CD4-positive, CD25-positive, alpha-beta regulatory T cell (primary cell): ENCODE measurements at places on chromosomes 5 and 9.

GRCh38 chr5:870956-871355 lies 20.2 kb upstream of the ZDHHC11 start:
- H3K36me3 ChIP-seq, result peaks cover 96% of the 10 kb centered on the region
- H3K4me3 ChIP-seq, result no peak overlapping the region
- DNase-seq, result no peak
- no peak overlapping the region for H3K27ac ChIP-seq
- no peaks in the 10 kb centered on the region for H3K27me3 ChIP-seq

GRCh38 chr9:16221366-16221765 lies 649.1 kb downstream of the BNC2 start:
- no peak for DNase-seq
- no peaks in the 10 kb centered on the region for H3K4me1 ChIP-seq
- no peak overlapping the region for H3K27ac ChIP-seq

DNA sequence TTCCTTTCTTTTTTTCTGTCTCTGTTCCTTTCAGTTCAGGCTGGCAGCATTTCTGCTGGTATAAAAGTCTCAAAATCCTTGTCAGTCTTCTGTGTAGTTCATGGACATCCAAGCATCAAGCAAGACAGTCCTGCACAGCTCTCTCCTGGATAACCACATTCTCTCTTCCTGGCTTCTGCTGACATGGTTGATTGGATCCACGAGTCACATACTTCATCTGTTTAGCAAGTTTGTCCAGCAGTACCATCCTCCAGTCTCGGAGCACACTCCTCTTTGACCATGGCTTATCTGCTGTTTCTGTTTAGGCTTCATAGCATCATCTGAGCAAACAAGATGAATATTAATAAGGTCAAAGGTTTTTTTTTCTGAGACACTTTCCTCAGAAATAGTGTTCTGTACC lies 220.8 kb downstream of the KDM4C start:
- peaks cover 16% of the 10 kb centered on the region for H3K36me3 ChIP-seq
- H3K27ac ChIP-seq, result no peak overlapping the region
- H3K4me1 ChIP-seq, result no peaks in the 10 kb centered on the region
- H3K4me3 ChIP-seq, result no peak overlapping the region
- no peak for DNase-seq

DNA sequence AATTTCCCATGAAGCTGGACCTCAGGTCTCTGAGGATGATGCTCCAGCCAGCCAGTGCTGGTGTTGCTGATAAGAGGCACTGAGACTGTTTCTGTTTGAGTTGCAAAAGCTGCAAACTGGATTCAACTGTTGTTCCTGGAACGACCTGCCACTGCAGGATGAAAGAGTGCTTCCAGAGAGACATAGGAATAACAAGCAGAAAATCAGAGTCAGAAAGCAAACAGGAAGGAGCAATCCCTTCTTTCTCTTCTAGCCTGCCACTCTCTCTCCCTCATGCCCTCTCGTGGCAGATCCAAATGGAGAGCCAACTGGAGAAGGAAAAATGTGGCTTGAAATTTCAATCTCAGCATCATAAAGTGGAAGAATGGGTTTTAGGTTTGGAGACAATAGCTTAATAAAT lies 110.4 kb downstream of the STARD4 start:
- no peak overlapping the region for H3K4me3 ChIP-seq
- peaks cover 54% of the 10 kb centered on the region for H3K36me3 ChIP-seq
- H3K27ac ChIP-seq, result no peak overlapping the region
- H3K27me3 ChIP-seq, result no peaks in the 10 kb centered on the region

GRCh38 chr5:163424836-163425235 lies 12.6 kb upstream of the CCNG1 start:
- no peak overlapping the region for H3K27ac ChIP-seq
- no peak for DNase-seq
- no peaks in the 10 kb centered on the region for H3K36me3 ChIP-seq
- H3K4me1 ChIP-seq, result no peaks in the 10 kb centered on the region
- no peak overlapping the region for H3K4me3 ChIP-seq
- H3K27me3 ChIP-seq, result peaks cover 5% of the 10 kb centered on the region

- no peak overlapping the region for H3K4me3 ChIP-seq
- peaks cover 4% of the 10 kb centered on the region for H3K27me3 ChIP-seq
- no peaks in the 10 kb centered on the region for H3K36me3 ChIP-seq
- DNase-seq, result no peak
- H3K4me1 ChIP-seq, result no peaks in the 10 kb centered on the region
Observed at GRCh38 chr5:67813877-67814539, 401.5 kb upstream of the PIK3R1 start.

DNA sequence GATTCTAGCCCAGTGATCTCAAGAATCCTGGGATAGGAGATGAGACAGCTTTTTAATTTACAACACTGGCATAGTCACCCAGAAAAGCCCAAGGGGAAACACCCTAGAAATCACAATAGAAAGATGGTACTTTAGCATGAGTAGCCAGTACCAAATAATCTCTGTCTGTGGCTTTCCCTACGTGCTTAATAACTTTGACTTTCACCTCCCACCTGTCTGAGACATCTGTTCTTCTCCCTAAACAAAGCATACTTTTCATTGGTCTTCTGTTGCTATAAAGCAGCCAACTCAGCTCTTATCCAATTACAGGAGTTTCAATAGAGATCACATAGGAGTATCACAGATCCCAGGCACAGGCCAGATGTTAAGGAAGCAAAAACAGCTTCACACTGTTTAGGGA lies 10.4 kb downstream of the MARCHF3 start:
- no peak for DNase-seq
- no peaks in the 10 kb centered on the region for H3K4me1 ChIP-seq
- H3K27ac ChIP-seq, result no peak overlapping the region

GRCh38 chr5:147507480-147508126 lies 2.3 kb downstream of the DPYSL3 start:
- DNase-seq, result no peak
- no peaks in the 10 kb centered on the region for H3K4me1 ChIP-seq

DNA sequence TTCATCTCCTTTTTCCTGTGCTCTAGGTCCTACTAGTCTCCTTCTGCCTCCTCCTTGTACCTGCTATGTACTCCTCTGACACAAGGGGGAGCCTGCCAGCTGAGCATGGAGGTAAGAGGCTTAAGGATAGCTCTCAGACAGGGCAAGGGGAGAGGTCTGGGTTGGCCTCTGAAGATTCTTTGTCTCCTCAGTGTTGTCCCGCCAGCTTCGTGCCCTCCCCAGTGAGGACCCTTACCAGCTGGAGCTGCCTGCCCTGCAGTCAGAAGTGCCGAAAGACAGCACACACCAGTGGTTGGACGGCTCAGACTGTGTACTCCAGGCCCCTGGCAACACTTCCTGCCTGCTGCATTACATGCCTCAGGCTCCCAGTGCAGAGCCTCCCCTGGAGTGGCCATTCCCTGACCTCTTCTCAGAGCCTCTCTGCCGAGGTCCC lies 3.8 kb downstream of the CREB3 start:
- H3K4me1 ChIP-seq, result peaks cover 22% of the 10 kb centered on the region
- H3K27ac ChIP-seq, result no peak overlapping the region
- H3K36me3 ChIP-seq, result peaks cover 59% of the 10 kb centered on the region

GRCh38 chr5:113092683-113093082 lies 116.1 kb downstream of the DCP2 start:
- H3K27ac ChIP-seq, result no peak overlapping the region
- H3K4me3 ChIP-seq, result no peak overlapping the region
- H3K4me1 ChIP-seq, result no peaks in the 10 kb centered on the region
- H3K27me3 ChIP-seq, result no peaks in the 10 kb centered on the region
- no peak for DNase-seq
- no peaks in the 10 kb centered on the region for H3K36me3 ChIP-seq

- no peaks in the 10 kb centered on the region for H3K27me3 ChIP-seq
- H3K36me3 ChIP-seq, result peaks cover 24% of the 10 kb centered on the region
- no peak for DNase-seq
- H3K4me3 ChIP-seq, result no peak overlapping the region
Observed at GRCh38 chr5:1484730-1485578, 38.8 kb downstream of the LPCAT1 start.

GRCh38 chr5:78213799-78214198 lies 80.7 kb downstream of the AP3B1 start:
- DNase-seq, result no peak
- no peaks in the 10 kb centered on the region for H3K4me1 ChIP-seq
- H3K27me3 ChIP-seq, result no peaks in the 10 kb centered on the region
- H3K36me3 ChIP-seq, result peaks cover 12% of the 10 kb centered on the region
- H3K27ac ChIP-seq, result no peak overlapping the region
- no peak overlapping the region for H3K4me3 ChIP-seq

- no peak overlapping the region for H3K27ac ChIP-seq
- H3K27me3 ChIP-seq, result no peaks in the 10 kb centered on the region
- H3K4me3 ChIP-seq, result no peak overlapping the region
- no peak for DNase-seq
- no peaks in the 10 kb centered on the region for H3K4me1 ChIP-seq
Observed at GRCh38 chr5:102815540-102816332, 60.6 kb downstream of the PAM start.

GRCh38 chr9:136587944-136588662 lies 42.3 kb upstream of the NOTCH1 start:
- no peak for DNase-seq
- H3K4me1 ChIP-seq, result peaks cover 11% of the 10 kb centered on the region
- no peak overlapping the region for H3K27ac ChIP-seq
- no peaks in the 10 kb centered on the region for H3K27me3 ChIP-seq
- H3K4me3 ChIP-seq, result no peak overlapping the region
- no peaks in the 10 kb centered on the region for H3K36me3 ChIP-seq

GRCh38 chr5:156149213-156149612 lies 177.8 kb upstream of the SGCD start:
- H3K4me3 ChIP-seq, result no peak overlapping the region
- H3K27ac ChIP-seq, result no peak overlapping the region
- no peaks in the 10 kb centered on the region for H3K4me1 ChIP-seq
- no peaks in the 10 kb centered on the region for H3K36me3 ChIP-seq
- no peaks in the 10 kb centered on the region for H3K27me3 ChIP-seq

- H3K4me3 ChIP-seq, result no peak overlapping the region
- H3K4me1 ChIP-seq, result no peaks in the 10 kb centered on the region
- no peak for DNase-seq
- no peak overlapping the region for H3K27ac ChIP-seq
- no peaks in the 10 kb centered on the region for H3K27me3 ChIP-seq
- no peaks in the 10 kb centered on the region for H3K36me3 ChIP-seq
Observed at GRCh38 chr9:132886334-132886725, 7.6 kb downstream of the SPACA9 start.

DNA sequence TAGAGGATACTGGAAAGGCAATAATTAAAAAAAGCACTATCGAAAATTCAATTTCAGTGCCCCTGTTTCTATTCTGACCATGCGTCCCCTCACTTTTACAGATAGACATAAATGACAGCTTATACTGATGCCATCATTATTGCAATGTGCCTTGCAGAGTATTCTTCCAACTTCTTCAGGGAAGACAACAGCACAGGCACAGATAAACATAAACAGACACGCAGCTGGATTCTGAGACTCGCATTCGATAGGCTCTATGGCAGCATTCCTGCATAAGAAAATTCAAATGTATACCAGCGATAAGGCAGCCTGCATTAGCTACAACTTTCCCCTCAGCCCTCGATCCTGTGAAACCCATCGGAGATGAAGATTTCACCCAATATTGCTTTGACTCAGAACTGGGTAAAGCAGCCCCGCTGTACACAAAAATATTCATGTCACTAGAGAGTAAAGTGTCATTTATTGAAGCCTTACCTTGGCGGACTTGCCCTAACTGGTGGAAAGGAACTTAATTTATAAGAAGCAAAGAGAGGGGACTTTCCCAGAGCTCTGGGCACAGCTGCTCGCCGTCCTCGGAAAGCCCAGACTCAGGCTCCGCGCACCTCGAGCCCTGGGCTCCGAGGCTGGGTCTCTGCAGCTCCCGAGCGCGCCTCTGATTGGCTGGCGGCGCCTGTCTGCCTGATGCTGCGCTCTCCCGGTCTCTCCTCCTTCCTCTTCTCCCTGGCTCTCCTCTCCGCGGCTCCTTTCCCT lies at the start of gene CDH18:
Gene CDH18, minus strand, starts transcription at position 589 of the 750 bp plus-strand sequence. CDS start 149,214 bp downstream, outside the sequence.
- no peaks in the 10 kb centered on the region for H3K4me1 ChIP-seq
- H3K27ac ChIP-seq, result no peak within 1 kb of the TSS
- no peaks in the 10 kb centered on the region for H3K36me3 ChIP-seq
- no peak within 1 kb of the TSS for H3K4me3 ChIP-seq

- no peak overlapping the region for H3K27ac ChIP-seq
- no peaks in the 10 kb centered on the region for H3K4me1 ChIP-seq
- peaks cover 6% of the 10 kb centered on the region for H3K27me3 ChIP-seq
- no peak for DNase-seq
- no peaks in the 10 kb centered on the region for H3K36me3 ChIP-seq
Observed at GRCh38 chr5:178581621-178582020, 8.6 kb downstream of the COL23A1 start.

GRCh38 chr5:4387290-4387689 lies 752.8 kb upstream of the ADAMTS16 start:
- H3K27ac ChIP-seq, result no peak overlapping the region
- no peaks in the 10 kb centered on the region for H3K36me3 ChIP-seq
- no peak for DNase-seq
- H3K4me3 ChIP-seq, result no peak overlapping the region
- no peaks in the 10 kb centered on the region for H3K27me3 ChIP-seq
- H3K4me1 ChIP-seq, result no peaks in the 10 kb centered on the region

GRCh38 chr5:176817841-176818377 lies 7.5 kb downstream of the UNC5A start:
- no peaks in the 10 kb centered on the region for H3K36me3 ChIP-seq
- H3K27ac ChIP-seq, result no peak overlapping the region
- no peak overlapping the region for H3K4me3 ChIP-seq
- no peak for DNase-seq
- H3K4me1 ChIP-seq, result peaks cover 19% of the 10 kb centered on the region
- peaks cover 16% of the 10 kb centered on the region for H3K27me3 ChIP-seq
